ENCODE measurements at places on chromosomes 7 and 10.

- DNase-seq, result no peak
Measured at GRCh38 chr7:25187932-25188331, 40.4 kb downstream of the NPVF start.

- DNase-seq, result no peak
Measured at GRCh38 chr10:112585960-112586359, 138.9 kb downstream of the VTI1A start.

DNA sequence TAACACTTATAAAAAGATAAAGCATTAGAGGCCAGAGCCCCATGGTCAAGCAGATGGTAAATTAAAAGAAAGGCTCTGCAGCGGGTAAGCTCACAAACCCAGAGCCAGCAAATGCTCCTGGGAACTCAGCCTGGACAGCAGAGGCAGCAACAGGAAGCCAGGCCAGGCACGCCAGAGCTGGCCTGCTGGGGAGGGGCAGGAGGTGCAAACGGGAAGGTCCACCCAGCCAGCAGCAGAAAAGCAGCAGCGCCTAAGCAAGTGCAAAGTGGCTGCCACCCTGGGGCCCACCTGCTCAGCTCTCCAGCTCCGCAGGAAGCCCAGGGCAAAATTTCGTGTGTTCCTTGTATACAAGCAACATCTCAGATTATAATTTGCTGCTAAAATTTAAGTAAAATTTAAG, 82.7 kb upstream of the GPR22 start:
- peak; percentile 66 for DNase-seq

DNA sequence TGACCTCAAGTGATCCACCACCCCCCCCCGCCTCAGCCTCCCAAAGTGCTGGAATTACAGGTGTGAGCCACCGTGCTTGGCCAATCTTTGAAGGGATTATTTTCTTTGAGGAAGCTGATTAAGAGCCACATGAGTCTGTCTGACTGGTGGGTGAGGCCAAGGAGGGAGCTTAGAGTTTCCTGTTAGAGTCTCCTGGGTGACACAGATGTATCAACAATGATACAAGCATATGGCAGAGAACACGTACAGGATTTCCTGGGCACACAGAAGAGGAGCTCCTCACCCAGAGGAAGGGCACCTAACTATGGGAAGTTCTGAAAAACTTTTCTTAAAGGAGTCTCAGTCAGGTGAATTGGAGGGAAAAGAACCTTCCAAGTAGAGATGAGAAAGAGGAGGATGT, 69.4 kb downstream of the GOLGA7B start:
- DNase-seq, result peak; percentile 11

GRCh38 chr10:132145002-132145401, 41.7 kb upstream of the DPYSL4 start:
- no peak for DNase-seq

DNA sequence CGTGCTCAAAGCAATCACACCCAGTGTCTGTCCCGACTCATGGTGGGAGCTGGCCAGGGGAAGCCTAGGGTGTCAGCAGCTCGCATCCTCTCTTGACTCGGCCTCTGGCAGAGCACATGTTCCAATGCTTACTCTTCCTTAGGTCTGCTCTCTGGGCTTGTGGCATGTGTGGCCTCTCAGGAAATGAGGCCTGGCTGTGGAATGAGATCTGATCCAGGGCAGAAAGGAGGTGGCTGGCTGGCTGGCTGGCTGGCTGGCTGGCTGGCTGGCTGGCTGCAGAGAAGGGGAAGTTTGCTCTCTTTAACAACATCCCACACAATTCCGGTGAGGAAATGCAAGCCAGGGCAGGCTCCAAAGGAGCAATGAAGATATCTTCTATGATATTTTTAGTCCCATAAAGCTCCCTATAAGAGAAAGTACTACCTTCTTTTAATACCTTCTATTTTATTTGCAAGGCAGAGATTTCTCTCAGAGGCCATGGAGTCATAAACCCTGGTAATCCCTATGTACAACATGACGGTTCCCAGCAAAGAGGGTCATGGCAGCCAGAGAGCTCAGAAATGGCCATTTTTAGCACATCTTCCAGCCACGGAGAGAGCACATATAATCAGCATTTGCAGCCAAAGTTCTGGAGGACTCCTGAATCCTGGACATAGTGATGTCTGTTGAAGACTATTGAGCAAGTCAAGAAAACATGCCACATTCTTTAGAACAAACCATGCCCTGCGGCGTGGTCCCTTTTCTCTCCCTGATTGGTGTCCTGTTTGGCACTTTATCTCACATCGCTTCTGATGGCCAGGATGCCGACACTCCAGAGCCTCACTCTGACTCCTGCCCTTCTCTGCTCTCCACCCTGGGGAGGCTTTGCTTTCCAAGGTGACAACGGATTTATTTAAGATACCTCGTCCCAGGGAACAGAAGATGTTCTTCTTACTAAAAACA, 153.7 kb downstream of the FANK1 start:
- DNase-seq, result no peak

DNA sequence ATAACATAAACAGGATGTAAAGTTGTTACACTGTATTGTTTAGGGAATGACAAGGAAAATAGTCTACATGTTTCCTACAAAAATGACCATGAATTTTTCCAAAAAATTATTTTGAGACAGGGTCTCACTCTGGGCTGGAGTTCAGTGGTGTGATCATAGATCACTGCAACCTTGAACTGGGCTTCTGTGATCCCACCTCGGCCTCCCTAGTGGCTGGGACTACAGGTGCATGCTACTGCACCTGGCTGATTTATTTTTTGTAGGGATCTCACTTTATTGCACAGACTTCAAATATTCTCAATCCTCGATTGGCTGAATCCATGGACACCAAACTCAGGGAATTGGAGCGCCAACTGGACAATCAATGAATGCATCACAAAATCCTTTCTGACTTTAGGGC, 6.6 kb downstream of the CHCHD2 start:
- no peak for DNase-seq

GRCh38 chr7:127798769-127799372, 146.9 kb downstream of the SND1 start:
- peak; percentile 83 for DNase-seq

DNA sequence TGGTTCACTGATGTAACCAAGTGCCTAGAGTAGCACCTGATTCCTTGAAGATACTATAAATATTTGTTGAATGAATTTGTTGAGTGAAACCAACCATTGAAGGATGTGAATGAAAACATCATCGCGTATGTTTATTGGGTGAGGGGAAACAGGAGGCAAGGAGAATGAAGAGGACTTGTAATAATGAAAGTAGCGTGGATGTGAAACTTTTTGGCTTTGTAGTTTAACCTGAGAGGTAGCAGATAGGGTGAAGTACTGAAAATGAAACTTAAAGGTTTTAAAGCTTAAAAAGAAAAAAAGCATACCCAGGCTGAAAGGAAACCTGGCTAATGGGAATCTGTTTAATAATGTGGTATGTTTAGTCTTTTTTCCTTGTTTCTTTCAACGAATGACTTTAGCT, 5.2 kb downstream of the CCNY start:
- DNase-seq, result no peak

DNA sequence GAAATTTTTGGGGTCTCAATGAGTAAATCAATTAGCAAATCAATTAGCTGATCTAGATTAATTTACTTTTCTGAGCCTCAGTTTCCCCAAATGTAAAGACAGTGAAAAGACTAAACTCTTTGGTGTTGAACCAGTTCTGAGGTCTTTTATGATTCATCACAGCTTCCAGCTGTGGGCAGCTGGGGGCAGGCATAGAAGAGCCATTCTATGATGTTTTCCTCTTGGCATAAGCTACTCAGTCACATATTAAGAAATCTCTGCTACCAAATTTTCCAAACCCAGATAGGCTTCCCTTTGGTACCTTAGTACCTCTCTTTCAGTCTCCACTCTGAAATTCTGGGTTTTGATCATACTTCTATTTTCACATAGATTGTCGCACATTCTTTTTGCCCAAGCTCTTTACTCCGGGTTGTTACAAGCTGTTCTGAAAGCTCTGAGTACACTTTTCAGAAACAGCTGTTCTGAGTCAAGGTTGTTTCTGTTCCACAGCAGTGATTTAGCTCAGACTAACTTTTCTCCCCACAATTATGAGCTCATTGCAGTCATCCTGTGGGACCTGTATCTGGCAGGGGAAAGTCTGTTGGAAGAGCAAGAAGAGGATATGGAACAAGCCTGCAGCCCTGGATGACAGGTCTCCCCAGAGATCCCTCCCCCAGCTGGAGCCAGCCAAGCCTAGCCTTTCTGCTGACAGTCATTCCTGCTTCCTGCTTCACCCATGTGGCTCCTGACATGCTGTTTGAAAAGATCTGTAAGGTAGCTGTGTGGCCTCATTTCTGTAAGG, 599.6 kb upstream of the GHITM start:
- peak; percentile 80 for DNase-seq

- DNase-seq, result no peak
Measured at GRCh38 chr7:2567679-2568278, 9.0 kb downstream of the IQCE start.

DNA sequence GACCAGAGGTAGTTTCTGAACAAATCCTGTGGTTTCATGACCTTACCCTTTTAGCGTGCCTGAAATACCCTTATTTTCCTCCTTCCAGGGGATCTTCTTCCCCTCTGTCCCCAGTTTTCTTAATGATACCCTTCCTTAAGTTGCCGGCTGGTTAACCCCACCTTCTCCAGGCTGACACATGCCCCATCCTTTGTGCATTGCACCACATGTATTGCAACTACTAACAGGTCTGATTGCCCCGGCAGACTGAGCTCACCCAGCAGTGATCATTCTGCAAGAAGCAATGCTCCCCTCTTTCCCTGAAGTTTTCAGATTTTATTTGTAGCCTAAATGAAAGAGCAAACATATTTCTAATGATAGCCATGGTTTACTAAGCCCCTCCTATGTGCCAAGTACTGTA, 108.2 kb downstream of the HIP1 start:
- no peak for DNase-seq

DNA sequence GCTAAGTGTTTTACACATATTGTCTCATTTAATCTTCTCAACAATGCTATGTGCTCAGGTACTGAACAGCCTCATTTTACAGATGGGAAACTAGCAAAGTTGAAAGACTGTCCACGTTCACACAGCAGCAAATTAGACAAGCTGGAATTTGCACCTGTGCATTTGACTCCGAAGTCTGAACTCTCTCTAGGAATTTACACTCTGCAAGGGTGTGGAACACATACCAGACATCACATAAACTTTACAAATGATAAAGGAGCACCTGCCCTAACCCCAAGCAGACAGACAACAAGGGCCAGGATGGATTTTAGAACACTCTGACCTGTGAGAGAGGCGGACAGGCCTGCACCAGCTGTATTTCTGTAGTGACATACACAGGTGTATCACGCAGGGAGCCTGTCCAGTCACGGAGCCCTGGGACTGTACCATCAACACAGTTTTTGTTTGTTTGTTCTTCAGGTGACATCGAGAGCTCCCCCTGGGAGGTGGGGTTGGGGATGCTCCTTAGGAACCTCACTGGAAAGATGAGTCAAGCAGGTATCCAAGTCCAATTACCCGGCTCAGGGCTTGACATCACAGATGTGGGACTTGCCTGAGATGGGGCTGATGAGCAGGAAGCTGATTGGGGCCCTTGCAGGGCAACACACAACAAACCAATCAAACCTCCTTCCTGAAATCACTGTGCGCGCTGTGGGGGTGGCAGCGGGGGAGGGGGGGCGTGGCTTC, 31.0 kb downstream of the MKI67 start:
- peak; percentile 48 for DNase-seq

GRCh38 chr10:6068422-6068821, 6.3 kb upstream of the IL2RA start:
- DNase-seq, result no peak

- peak; percentile 20 for DNase-seq
Measured at GRCh38 chr10:33791272-33791660, 456.8 kb upstream of the NRP1 start.

GRCh38 chr10:110758898-110759297, 112.8 kb upstream of the PDCD4 start:
- DNase-seq, result no peak

GRCh38 chr10:74556072-74556705, 270.2 kb upstream of the KAT6B start:
- DNase-seq, result no peak

- DNase-seq, result no peak
Measured at GRCh38 chr10:51046654-51047053, 27.6 kb upstream of the PRKG1 start.

- DNase-seq, result peak; percentile 32
Measured at GRCh38 chr7:92797284-92797683, 39.1 kb downstream of the CDK6 start.

GRCh38 chr7:157895520-157896375, 558.9 kb downstream of the DNAJB6 start:
- no peak for DNase-seq

DNA sequence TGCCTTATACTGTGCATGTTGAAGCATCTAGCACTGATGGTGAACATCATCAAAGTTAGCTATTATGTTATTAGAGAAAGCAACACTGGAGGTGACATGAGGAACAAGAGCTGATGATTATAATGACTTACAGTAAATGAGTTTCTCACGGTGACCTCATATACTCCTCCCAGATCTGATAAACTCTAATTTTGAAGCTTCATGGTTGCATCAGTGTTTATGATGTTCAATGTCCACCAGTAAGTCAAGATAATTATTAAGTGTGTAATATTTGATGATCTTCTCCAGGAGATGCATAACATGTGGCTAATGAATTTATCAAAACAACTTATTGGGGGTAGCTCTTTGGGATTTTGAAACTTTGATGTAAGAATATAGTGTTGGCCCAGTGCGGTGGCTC, 27.5 kb downstream of the MGAM2 start:
- DNase-seq, result no peak

GRCh38 chr10:125926247-125926646, 29.9 kb downstream of the FANK1 start:
- DNase-seq, result no peak

GRCh38 chr7:5296611-5297226, 14.0 kb downstream of the SLC29A4 start:
- DNase-seq, result peak; percentile 91

GRCh38 chr10:59901470-59901869, 4.9 kb downstream of the CCDC6 start:
- DNase-seq, result peak; percentile 4

DNA sequence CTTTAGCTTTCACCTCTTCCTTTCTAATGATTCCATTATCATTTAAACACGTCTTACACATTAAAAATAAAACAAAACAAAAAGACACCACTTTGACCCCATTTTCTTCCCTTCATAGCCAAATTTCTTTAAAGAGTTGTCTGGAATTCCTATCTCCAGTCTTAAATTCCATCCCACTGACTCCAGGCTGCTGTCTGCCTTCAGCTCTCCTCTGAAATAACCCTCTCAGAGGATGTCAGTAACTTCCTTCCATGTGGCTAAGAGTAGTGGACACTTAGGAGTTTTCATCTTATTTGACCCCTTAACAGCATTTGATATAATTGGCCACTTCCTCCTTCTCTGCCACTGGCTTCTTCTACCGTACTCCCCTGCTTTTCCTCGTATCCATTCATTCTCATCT, 69.6 kb upstream of the MKX start:
- no peak for DNase-seq

DNA sequence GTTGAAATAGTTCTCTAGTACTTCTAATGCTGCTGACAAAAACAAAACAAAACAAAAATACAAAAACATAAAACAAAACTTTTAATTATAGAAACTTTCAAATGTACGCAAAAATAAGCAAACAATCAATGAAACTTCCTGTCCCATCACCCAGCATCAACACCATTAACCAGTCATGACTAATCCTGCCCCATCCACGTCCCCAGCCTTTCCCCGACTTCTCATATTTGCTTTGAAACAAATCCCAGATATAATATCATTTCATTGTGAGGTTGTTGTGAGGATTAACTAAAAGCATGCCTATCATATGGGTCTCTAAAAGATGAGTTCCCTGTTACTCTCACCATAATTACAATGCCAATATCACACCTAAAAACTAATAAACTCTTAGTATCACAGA, 55.7 kb downstream of the CSTF2T start:
- DNase-seq, result no peak

- DNase-seq, result peak; percentile 60
Measured at GRCh38 chr10:49594594-49594993, 15.5 kb upstream of the SLC18A3 start.
